Stomach (tissue), 19 donors: ENCODE measurements at places on chromosomes 7 and 10. TPM values are rescaled to one million over a fixed set of nuclear protein-coding genes. Genes with fewer than 3 reads are reported as not detected.

DNA sequence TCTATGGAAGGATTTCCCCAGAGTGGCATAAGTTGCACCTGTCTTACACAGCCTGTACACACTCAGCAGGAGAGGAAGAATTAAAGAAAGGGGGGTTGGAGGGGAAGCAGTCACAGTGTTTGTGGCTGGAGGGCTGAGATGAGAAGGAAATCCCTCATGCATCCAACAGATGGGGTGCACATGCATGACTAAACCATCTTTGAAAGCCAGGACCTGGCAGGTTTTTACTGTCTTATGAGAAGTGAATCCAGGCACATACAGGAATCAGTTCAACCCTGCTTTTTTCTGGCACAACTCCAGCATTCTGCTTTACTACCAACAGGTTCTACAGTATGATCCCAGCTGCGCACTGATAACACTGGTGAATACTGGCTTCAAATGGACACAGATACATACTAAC lies 107.7 kb downstream of the CACNA2D1 start:
- DNase-seq: no peak

- no peak for DNase-seq
Observed at GRCh38 chr7:130938661-130939060, 204.7 kb upstream of the KLF14 start.

DNA sequence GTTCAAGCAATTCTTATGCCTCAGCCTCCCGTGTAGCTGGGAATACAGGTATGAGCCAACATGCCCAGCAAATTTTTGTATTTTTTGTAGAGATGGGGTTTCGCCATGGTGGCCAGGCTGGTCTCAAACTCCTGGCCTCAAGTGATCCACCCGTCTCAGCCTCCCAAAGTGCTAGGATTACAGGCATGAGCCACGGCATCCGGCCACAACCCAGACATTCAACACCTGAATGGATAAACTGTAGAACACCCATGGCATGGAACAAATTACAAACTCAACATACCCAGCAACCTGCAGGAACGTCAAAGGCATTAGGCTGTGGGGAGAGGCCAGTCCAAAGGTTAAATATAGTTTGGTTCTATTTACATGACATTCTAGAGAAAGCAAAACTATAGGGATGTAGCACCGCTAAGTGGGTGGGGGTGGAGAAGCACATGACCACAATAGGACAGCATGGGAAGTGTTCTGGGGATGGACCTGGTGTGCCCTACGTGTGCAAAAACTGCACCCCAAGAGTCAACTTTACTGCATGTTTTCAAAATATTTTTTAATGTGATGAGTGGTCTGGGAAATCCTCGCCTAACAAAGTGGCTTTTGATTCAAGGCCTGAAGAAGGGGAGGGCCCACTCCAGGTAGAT lies 6.5 kb upstream of the PGAM2 start:
- DNase-seq: peak; percentile 55

DNA sequence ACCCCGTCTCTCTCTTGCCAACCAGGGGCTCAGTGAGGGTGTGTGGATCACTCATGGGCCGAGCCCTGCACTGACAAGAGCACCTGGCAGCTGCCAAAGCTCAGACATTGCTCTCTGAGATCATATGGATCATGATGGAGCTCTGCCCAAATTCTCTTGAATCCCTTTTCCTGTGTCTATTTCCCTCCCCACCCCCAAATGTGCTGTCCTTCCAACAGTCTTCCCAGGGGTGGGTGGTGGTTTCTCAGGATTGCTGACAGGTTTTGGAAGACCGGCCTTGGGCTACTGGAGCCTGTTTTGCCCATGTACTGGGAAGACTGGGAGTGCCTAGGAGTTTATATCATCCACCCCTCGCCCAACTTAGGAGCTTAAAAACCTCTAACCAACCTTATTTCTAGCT lies 10.5 kb downstream of the ARHGAP22 start:
- DNase-seq: no peak

DNA sequence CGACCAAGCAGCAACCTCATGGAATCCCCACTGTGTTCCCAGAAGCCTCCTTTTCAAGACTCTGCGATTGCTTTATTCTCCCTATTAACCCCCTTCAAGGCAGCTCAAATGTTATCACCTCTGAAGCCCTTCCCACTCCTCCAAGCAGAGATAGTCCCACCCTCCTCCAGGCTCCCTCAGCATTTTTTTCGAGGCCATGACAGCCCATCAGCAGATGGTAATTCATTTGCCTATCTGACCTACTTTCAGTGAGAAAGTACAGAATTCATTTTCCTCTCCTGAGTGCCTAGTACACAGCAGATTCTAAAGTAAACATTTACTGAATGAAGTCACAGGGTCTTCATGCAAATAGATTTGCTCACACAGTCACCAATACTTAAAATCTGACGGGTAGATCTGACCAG lies 47.8 kb downstream of the HERPUD2 start:
- DNase-seq: peak; percentile 69

Gene VWA2
- total RNA-seq: 6.4 TPM

Gene ANLN
- 14.6 TPM for total RNA-seq

Gene HILPDA
- total RNA-seq: 0.45 TPM
